ENCODE measurements at places on chromosomes 3 and 15.

GRCh38 chr3:64650096-64650622 is 37.6 kb downstream of the ADAMTS9 start:
- DNase-seq = no peak

- DNase-seq = no peak
Measured at GRCh38 chr3:177210744-177211502, 13.6 kb upstream of the TBL1XR1 start.

GRCh38 chr3:29705906-29706844 is 425.3 kb downstream of the RBMS3 start:
- DNase-seq = peak; percentile 2

- DNase-seq = no peak
Measured at GRCh38 chr3:152292366-152292765, 23.6 kb downstream of the MBNL1 start.

GRCh38 chr3:67524046-67524445 is 130.4 kb downstream of the SUCLG2 start:
- DNase-seq = no peak

- DNase-seq = peak; percentile 1
Measured at GRCh38 chr3:11819146-11819689, 27.5 kb downstream of the TAMM41 start.

DNA sequence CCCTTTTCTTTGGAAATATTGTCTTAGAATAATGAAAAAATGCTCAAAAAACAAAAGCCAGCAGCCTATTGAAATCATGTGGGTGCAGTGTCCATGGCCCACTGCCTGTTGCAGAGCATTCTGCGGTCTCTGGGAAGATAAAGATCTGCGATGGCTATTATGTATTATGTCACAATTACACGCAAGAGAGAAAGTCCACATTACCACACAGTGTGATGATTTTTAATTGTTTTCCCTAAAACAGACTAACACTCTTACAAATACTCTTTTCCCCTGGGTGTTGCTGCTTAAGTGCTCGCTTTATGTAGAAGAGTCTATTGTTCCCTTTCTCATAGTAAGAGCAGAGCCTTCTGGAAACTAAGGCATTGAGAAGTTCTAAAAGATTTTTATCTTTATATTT is 32.2 kb downstream of the SSR3 start:
- DNase-seq = no peak

GRCh38 chr15:59828263-59828662 is 139.1 kb upstream of the BNIP2 start:
- DNase-seq = no peak

DNA sequence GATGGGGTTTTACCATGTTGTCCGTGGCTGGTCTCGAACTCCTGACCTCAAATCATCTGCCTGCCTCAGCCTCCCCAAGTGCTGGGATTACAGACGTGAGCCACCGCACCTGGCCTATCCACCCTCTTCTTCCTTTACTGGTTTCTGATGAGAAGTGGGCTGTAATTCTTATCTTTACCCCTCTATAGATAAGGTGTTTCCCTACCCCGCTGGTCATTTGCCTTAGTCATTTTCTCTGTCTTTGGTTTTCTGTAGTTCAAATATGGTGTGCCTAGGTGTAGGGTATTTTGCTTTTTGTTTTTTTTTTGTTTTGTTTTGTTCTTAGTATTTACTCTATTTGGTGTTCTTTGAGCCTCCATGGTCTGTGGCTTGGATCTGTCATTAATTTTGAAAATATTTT is 41.3 kb downstream of the APBA2 start:
- no peak for DNase-seq

GRCh38 chr15:82798531-82799166 is 7.2 kb downstream of the FSD2 start:
- no peak for DNase-seq

GRCh38 chr3:133675631-133676335 is 14.0 kb upstream of the TOPBP1 start:
- DNase-seq = no peak

- DNase-seq = no peak
Measured at GRCh38 chr3:71997066-71997653, 212.2 kb upstream of the PROK2 start.

DNA sequence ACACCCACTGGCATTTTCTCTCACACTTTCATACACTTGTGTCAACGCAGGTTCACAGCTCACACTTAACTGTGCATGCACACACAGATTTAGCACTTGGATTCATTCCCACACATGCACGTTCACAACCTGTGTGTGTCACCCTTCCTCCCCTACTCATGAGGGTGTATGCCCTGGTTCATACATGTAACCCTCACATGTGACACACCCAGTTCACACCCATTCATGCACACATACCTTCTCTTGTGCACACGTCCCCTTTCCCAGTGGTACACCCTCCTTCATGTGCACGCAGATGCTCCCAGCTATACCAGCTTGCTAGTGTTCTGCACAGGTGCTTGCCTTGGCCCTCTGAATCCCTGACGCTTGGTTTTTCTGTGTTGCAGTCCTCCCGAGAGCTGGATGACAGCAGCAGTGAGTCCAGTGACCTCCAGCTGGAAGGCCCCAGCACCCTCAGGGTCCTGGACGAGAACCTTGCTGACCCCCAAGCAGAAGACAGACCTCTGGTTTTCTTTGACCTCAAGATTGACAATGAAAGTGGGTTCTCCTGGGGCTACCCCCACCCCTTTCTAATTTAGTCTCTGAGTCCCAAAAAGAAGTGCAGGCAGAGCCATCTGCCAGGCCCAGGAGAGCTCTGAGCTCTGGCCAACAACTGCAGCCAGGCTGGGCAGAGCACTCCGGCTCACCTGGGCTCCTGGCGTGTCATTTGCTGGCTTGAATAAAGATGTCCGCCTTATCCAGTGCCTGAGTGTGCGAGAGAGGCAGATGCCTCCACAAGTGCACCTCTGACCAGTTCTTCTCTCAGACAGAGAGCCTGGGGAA is 39.5 kb downstream of the GOLGA6A start:
- no peak for DNase-seq

Measured in NCI-H1694 treated with DMSO at 0.1 percent for 48 hours (cell line).